ENCODE measurements at places on chromosomes 7 and 10.

- DNase-seq = no peak
Measured at GRCh38 chr10:70306181-70306705, 22.4 kb upstream of the NPFFR1 start.

GRCh38 chr7:22672846-22673680 is 53.9 kb upstream of the IL6 start:
- DNase-seq = no peak

DNA sequence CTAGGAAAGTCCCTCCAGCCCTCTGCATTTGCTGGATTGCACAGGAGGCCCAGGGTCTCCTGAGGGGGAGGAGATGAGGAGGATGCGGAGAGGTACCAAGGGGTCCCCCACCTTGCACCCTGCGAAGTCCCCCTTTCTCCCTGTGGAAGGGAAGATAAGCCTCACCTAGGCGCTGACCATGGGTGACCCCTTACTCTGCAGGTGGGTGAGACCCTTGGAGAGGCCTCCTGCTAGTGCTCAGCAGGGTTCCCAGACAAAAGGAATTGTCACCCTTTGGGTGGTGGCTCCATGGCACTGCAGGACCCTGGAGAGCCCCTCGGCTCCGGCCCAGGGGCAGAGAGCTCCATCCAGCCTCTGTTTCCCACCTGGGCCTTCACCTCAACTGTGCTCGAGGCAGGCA is 107.0 kb upstream of the RET start:
- DNase-seq = no peak

- no peak for DNase-seq
Measured at GRCh38 chr10:114544045-114544659, 113.9 kb downstream of the ABLIM1 start.

DNA sequence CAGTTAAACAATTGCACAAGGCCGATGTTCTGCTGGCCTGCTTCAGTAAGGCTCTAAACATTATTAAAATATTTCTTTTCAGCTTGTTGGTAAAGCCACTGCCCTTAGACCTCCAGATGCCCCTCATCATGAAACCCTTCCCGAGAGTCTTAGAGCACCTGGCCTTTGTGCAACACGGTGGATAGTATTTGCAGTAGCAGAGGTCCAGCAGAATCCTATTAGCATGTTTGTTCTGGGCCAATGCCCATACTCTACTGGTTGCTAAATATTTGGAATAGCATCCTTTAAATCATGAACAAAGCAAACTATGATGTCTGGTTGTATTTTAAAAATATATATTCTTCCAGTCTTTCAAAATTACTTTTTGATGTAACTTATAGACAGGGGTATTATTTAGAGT is 584.6 kb downstream of the CNTNAP2 start:
- no peak for DNase-seq

DNA sequence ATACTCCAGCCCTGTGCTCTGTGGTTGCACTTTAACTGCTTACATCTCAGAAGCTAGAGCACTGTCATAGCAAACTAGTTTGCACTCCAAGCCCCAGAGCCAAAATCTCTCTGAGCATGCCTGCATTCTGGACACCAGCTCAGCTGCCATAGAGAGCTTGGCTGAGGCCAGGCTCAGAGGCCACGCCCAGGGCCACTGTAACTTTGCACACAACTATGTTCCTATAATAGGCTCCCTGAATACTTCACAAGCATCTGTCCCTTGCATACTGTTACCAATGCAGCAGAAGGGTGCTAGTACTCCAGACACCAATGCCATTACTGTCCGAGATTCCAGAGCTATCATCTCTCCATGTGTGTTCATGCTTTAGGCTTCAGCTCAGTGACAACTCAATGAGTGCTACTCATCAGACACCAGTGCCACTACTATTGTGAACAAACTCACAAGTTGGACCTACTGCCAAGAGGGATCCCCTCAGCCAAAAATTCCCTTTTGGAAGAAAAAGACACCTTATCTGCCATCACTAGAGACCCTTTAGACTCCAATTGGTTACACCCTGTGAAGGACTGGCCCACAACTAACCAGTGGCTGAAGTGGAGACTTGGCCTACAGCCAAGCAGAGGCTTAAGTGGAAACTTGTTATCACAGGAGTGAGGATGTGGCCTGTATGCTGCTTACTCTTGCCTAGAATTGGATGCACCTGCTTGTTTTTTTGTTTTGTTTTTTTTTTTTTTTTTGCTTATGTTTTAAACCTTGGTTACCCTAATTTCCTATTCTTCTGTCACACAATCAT is 211.6 kb upstream of the MAGI2 start:
- DNase-seq = no peak

- DNase-seq = no peak
Measured at GRCh38 chr10:47260505-47261111, 39.4 kb upstream of the GDF10 start.

DNA sequence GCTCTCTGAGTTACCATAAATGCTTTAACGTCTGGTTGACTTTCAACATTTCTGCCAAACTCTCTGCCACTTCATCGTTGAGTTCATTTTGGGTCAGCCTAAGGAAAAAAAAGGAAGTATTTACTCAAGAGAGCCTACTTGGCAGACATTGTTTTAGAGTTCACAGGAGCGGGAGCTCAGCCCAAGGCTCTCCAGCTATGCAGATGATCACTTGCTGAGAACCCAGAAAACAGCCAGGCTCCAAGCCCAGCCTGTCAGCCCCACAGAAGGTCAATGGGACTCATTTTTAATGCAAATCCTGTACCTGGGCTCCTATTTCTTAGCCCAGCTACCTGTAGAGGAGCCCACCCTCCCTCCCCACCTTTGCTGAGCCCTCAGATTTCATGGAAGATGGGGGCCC is 45.5 kb downstream of the NOD1 start:
- DNase-seq = peak; percentile 86

- DNase-seq = peak; percentile 29
Measured at GRCh38 chr10:103154521-103155299, 38.4 kb downstream of the NT5C2 start.
